PC-9 (cell line): ENCODE measurements at places on chromosomes 1 and 21. TPM values are rescaled to one million over a fixed set of nuclear protein-coding genes. Genes with fewer than 3 reads are reported as not detected.
A peak's percentile ranks its signal among the peaks of the same experiment; 100 is the strongest.

- no peak for DNase-seq
These were observed 132.9 kb downstream of the SYF2 start for GRCh38 chr1:25099343-25099951.

The SERPINC1 gene
- 0.44 TPM in 1 of 2 replicates, not detected in the other for total RNA-seq

The DSTYK gene
- total RNA-seq, result 8.1 and 10.5 TPM in 2 replicates

The FGGY gene
- 17.8 and 22.5 TPM in 2 replicates for total RNA-seq

GRCh38 chr21:33937931-33938339 is 22.3 kb upstream of the ATP5PO start:
- DNase-seq, result no peak

- no peak for DNase-seq
These were observed 51.4 kb downstream of the LRIG2 start for GRCh38 chr1:113124366-113124765.

The NTMT2 gene
- total RNA-seq, result not detected in 2 replicates

The OR10J1 gene
- not detected in 2 replicates for total RNA-seq

The ANKRD35 gene
- 0.78 and 1.2 TPM in 2 replicates for total RNA-seq

The OR4F29 gene
- not detected in 2 replicates for total RNA-seq

DNA sequence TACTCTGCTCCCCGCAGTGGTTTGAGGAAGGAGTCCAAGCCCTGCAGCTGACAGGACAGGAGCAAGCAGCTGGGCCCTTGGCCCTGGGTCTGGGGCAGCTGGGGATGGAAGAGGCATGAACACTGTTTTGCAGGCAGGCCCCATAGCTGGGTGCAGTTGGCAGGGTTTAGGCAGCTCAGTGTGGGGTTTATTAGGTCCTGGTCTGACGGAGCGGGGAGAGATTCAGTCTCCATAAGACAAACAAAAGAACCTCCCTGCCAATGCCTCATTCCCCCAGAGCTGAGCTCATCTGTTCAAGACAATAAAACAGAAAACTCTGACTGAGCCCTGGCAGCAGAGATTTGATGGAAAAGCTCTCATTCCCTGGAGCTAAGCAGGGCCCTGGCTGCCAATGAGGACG is 37.3 kb downstream of the OLFML2B start:
- no peak for DNase-seq

- DNase-seq, result no peak
These were observed 1.5 kb downstream of the RGS2 start for GRCh38 chr1:192810253-192810880.

The MLLT11 gene
- 15.0 and 23.3 TPM in 2 replicates for total RNA-seq

The EXO1 gene
- total RNA-seq, result 28.6 and 32.1 TPM in 2 replicates

- no peak for DNase-seq
These were observed 78.7 kb upstream of the KCNJ15 start for GRCh38 chr21:38177919-38178652.

DNA sequence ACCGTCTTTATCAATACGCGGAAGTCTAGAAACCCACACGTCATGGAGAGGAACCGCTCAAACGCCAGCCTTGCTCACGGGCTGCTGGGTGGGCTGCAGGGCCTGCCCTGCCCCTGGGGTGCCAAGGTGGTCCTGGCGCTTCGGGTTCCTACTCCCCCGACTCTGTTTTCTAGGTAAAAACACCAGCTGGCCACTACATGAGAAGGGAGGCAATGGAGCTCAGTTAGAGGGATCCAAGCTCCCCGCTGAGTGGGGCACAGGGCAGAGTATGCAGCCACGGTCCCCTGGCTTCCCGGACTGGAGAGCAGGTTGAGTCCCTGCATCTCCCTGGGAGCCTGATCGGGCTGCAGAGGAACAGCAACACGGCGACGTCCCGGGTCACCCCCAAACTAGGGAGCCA is 41.2 kb upstream of the RIPK4 start:
- no peak for DNase-seq

The PLA2G2A gene
- total RNA-seq, result not detected in 2 replicates

The KRTAP12-2 gene
- total RNA-seq, result not detected in 2 replicates

DNA sequence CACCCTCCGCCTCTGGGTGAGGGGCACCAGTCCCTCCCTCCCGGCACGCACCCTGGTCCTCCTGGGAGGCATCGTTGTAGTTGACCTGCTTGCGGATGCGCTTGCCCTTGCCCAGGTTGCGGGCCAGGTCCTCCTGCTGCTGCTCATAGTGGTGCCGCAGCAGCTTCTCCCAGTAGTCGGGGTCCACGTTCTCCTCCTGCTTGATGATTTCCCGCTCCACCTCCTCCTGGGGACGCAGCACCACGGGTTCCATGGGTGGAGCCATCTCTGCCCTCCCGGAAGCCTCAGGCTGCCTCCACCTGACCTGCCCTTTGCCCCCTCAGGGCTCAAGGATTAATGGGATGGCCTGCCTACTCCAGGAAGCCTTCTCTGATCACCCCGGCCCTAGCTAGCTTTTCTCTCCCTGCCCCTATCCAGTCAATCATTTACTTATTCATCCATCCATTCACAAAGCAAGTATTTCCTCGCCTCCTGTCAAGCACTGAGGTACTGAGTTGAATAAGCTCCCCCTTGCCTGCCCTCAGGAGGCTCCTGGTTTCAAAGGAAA is 53.5 kb downstream of the CHD5 start:
- DNase-seq, result no peak

GRCh38 chr1:184302346-184302745 is 84.5 kb upstream of the C1orf21 start:
- no peak for DNase-seq

The SMCP gene
- total RNA-seq, result not detected in 2 replicates

GRCh38 chr1:6235296-6235677 is 477 bp downstream of the ICMT start:
- no peak for DNase-seq

The SLC6A9 gene
- 57.7 and 70.1 TPM in 2 replicates for total RNA-seq

- DNase-seq, result peak; percentile 42
These were observed 545 bp downstream of the PATJ start for GRCh38 chr1:61742620-61743430.

DNA sequence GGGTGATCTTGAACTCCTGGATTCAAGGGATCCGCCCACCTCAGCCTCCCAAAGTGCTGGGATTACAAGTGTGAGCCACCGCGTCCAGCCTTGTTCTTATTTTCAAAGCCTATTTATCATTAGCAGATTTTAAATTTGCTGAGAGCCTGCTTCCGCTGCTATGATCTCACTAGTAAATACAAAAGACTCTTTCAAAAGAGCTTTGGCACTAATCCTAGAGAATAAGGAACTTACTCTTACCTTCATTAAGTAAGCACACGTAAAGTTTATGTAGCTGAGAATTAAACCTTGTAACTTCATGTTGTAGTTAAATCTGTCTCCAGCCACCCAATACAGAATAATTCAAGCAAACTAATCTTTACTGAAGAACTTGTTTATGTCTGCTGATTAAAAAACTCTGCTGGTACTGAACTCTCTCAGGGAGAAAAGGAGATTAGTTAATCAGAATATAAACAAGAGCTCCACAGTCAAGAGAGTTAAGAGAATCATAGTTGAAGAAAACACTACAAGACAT is 72.3 kb downstream of the RUSC1 start:
- no peak for DNase-seq

- no peak for DNase-seq
These were observed 40.8 kb upstream of the EFHD2 start for GRCh38 chr1:15368888-15369287.

The MR1 gene
- 11.2 and 15.5 TPM in 2 replicates for total RNA-seq

The C1orf87 gene
- not detected in 2 replicates for total RNA-seq

GRCh38 chr1:15444468-15445389 is 6.5 kb downstream of the CTRC start:
- no peak for DNase-seq

The RNU1-4 gene
- total RNA-seq, result 1,333 and 3,235 TPM in 2 replicates

The TIE1 gene
- not detected in 2 replicates for total RNA-seq

GRCh38 chr21:38379147-38379546 is 119.1 kb downstream of the ERG start:
- DNase-seq, result no peak

The NBPF4 gene
- 0.68 and 0.70 TPM in 2 replicates for total RNA-seq

- no peak for DNase-seq
These were observed 77.1 kb downstream of the TOMM20 start for GRCh38 chr1:235051521-235051920.

DNA sequence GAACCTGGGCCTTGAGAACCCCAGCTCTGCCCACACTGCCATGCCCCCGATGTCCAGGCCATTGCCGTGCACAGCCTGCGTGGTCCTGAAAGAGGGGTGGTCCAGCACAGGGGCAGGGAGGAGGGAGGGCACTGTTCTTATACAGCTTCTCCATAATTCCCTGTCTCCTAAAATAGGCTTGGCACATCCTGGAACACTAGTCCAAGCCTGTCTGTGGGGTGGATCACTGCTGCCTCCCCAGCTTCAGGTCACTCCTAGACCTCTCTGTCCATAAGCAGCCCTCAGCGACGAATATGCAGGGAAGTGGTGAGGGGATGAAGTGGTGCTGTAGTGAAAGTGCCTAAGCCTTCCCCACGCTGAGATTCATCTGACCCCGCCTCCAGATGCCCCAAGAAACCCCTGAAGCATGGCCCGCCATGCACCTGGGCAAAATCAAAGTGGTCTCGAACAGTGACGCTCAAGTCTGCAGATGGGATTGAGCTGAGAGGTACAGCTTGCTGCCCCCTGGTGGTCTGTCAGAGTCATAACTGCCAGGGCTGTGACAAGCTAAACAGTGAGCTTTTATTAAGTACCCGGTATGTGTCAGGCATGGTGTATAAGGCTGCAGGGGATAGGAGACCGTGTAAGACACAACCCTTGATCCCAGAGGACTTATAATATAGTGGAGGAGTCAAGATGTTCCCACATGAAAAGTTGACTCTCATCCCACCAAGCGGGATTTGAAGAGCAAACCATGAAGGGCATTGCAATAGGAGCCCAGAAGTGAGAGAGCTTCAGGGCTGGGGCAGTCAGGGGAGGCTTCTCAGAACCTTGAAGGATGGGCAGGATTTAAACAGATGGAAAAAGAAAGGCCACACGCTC is 66.6 kb downstream of the FAM163A start:
- peak; percentile 46 for DNase-seq

DNA sequence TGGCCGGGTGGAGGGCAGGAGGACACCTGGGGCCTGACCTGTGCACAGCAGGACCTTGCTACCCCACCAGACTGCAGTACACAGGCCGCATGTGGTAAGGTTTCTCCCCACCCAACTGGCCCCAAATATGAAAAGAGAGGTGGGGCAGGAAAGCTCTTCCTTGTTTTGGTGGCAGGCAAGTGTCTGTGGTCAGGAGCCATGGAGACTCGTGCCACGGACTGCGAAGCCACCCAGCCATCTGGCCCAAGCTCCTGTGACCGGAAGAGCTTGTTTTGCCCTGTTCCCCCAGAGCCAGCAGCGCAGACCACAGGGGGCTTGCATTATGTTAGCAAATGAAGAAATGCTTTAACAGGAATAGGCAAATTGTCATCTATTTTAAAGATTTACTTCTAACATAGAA is 54.9 kb downstream of the OLIG1 start:
- DNase-seq, result no peak

- no peak for DNase-seq
These were observed 61.7 kb downstream of the BACE2 start for GRCh38 chr21:41229509-41230248.

The TDRD10 gene
- not detected in 2 replicates for total RNA-seq

- DNase-seq, result no peak
These were observed 6.1 kb upstream of the ETNK2 start for GRCh38 chr1:204157962-204158361.

- DNase-seq, result peak; percentile 87
These were observed 145.6 kb downstream of the HIVEP3 start for GRCh38 chr1:41773144-41773591.

DNA sequence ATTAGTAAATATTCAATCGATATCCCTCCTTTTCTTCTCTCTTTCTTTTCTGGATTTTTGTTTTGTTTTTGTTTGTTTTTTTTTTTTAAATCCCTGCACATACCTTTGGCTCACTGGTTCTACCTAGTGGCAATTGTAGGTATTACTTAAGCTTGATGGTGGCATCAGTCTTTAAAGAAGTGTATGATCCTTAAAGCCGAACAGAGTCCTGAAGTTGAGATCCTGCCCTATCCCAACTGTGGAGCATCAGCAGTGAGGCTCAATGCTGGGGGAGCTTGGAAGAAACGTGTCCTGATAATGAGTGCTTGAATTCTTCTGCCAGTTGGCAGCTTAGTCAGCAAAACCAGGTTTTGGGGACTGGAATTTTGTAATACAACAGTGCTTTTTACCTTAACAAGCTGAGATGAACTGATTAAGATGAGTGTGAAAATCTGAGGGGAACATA is 60.8 kb downstream of the FASLG start:
- DNase-seq, result no peak

The S100A7 gene
- not detected in 2 replicates for total RNA-seq

The IKBKE gene
- 12.5 and 12.6 TPM in 2 replicates for total RNA-seq

GRCh38 chr1:154541231-154541630 is 17.2 kb downstream of the UBE2Q1 start:
- no peak for DNase-seq

The GJC2 gene
- total RNA-seq, result 2.1 and 3.4 TPM in 2 replicates

DNA sequence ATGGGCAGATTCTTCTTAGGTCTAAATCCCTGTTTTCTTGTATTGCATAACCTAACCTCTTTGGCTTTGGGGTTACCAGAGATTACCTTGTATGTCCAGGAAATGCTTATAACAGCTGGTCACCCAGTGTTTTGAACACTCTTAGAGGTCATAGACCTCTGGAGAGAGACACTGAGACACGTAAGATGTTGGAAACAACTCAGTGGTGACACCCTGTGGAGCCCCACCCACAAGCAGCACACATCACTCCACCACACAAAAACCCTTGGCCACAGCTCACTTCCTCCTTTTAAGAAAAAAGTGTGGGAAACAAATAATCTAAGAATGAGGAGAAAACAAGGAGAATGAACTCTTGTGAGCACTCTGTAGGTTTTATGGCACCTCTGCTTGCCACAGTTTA is 26.3 kb upstream of the CYP4B1 start:
- no peak for DNase-seq
